ENCODE measurements at places on chromosomes 12 and 14.

GRCh38 chr12:124681779-124682391 is 114.5 kb upstream of the NCOR2 start:
- no peak for DNase-seq

GRCh38 chr14:104658325-104658712 is 31.1 kb upstream of the INF2 start:
- no peak for DNase-seq

- no peak for DNase-seq
These were observed 97.2 kb downstream of the PCNX1 start for GRCh38 chr14:71004481-71004880.

GRCh38 chr12:9619411-9620179 is 11.9 kb upstream of the KLRB1 start:
- DNase-seq = no peak

DNA sequence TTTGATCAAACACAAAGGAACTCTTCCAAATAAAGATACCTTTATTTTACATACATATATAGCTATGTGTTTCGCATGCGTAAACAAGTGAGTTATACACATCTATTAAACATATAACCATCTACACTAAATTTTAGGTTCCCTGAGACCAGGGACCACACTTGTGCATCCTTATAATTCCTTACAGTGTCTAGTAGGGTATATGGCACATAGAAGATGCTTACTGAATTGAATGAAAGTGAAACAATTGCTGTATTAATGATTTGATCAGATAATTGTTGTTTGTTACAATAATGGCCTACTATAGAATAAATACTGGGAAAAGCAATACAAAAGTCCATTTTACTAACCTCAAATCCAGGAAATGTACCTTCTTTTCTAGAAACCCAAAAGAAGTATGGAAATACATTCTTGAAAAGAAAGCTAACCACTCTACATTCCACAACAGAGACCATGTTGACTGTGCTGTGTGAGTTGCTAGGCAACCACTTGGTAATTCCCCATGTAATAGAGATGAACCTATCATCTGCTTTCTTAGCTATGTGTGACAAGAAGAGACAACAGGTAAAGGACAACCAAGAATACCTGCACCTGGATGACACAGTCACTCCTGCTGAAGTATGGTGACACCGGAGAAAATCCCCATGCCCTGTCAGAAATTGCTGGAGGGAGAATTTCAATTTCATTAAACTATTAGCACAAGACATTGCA is 11.9 kb upstream of the CIPC start:
- DNase-seq = no peak

- no peak for DNase-seq
These were observed 1.2 kb upstream of the KCNMB4 start for GRCh38 chr12:70364695-70365397.
